Activated CD8-positive, alpha-beta memory T cell treated with anti-CD3 and anti-CD28 coated beads, Interleukin-2, amount 10 ng/mL, durations not matched to agents 7 days and 5 days (primary cell): ENCODE measurements at places on chromosomes 16 and 17.

DNA sequence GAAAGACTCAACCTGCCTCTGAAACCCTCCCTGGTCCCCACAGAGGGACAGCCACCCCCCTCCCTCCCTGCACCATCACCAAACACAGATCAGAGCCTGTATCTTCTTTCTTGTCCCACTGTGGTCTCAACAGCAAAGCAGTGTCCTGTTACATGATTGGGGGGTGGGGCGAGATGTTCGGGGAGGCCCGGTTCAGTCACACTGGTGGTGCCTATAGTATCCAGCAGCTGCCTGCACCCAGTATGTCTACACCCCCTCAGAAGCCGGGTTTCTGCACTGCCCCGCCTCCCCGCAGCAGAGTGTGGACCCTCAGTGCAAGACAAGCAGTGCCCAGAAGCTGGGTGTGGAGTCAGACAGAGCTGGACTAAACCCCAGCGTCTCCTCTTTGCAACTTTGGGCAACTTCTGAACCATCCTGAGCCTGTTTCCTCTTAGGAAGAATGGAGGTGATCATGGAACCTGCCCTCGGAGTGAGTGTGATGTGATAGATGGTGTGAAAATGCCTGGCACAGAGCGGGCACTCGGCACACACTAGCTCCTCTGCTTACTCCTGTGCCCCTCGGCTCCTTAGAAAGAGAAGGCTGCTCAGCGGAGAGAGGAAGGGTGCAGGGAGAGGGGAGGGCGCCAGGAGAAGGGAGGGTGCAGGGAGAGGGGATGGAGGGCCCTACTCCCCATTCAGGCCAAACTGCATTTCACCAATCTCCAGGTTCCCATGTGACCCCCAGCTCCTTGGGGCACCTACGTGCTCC is 84.0 kb upstream of the TNRC6C start:
- no peak for DNase-seq

- DNase-seq = no peak
Observed at GRCh38 chr17:81034168-81034777, 678 bp upstream of the BAIAP2 start.

GRCh38 chr17:48873209-48873608 is 19.4 kb upstream of the ATP5MC1 start:
- no peak for DNase-seq

DNA sequence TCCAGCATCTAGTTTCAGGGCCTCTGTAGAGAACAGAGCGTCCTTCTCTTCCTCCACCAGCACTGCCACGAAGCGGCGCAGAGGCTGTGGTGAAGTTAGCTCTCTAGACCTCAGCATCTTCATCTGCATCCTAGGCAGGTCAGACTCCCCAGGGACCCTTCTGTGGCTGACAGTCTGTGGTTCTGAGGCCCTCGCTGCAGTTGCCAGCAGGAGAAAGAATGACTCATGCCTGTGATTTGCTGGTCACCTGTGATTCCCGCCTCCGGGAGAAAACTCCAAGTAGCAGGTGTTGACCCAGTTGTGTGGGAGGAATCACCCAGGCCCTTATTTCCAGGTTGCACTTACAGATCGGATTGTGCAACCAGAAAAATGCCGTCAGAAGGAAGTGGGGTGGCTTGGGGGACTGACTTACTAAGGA is 117.3 kb upstream of the CACNG5 start:
- peak; percentile 31 for DNase-seq

DNA sequence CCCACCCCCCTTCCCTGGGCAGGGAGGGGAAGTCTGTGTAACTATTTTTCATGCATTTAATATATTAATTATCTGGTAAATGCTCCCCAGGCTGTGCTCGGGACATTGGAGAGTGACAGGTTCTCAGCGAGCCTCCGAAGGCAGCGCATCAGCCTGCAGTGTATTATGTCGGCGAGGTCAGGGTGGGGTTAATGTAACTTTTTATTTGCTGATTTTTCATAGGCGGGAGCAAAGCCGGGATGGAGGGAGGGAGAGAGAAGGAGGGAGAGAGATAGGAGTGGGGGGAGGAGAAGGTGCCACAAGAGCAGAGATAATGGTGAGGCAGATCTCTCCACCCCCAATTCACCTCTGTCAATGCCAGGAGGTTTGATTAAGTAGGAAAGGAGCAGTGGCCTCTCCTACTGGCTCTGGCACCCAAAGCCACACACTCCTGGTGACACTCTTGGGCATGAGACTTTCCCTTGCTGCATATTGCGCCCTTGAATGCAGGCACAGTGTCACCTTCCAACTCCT is 104.0 kb downstream of the MRM1 start:
- no peak for DNase-seq

DNA sequence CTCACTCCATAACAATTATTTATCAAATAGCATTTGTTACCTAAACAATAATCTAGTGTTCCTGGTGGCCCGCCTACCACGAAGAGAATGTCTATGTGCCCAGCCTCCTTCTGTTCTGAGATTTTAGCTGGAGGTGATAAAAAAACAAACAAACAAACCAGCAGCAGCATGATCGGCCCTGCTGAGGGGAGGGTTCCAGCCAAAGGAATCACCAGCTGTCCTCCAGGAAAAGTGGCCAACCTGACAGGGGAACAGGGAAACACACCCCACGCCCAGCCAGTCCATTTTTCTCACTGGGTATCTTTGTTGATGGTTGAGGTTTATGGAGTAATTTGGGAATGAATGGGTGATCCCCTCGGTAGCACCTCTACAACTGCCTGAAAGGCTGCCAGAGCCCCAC is 203.0 kb upstream of the DYNLRB2 start:
- no peak for DNase-seq

- no peak for DNase-seq
Observed at GRCh38 chr17:83195330-83196023, 116.1 kb downstream of the METRNL start.

DNA sequence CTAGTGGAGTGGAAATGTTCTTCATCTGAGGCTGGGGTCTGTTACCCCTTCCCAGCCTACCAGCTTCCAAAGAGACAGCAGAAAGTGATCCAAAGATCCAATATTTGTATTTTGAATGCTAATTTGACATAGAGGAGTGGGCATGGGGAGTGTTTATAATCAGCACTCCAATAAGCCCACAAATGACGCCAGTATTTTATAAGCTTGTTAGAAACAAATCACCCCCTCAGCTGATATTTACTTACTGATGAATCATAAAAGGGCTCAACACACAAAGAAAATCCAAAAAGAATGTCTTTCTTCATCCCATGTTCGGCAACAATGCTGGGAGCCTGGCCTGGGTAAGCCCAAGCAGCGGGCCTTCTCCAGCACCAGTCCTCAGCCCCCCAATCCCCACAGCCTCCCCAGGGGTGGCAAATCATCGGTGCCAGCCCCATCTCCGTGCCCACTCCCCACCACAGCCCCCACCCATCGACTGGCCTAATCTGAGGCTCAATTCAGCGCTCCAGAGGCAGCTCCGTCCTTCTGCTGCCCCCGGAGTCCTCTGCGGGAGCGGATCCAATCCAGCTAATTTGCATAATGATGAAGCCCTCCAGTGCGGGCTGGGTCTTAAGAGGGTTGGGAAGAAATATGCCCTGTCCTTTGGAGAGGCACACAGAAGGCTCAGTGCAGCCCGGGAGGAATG is 169.5 kb downstream of the C16orf78 start:
- no peak for DNase-seq
